ENCODE measurements at places on chromosomes 16 and 17. TPM values are rescaled to one million over a fixed set of nuclear protein-coding genes. Genes with fewer than 3 reads are reported as not detected.

TBC1D26 gene
- 0.31 TPM for total RNA-seq

CSH2 gene
- total RNA-seq: not detected

PTGES3L gene
- 0.28 TPM for total RNA-seq

HYDIN gene
- not detected for total RNA-seq

CCL2 gene
- total RNA-seq: 6.9 TPM

TP53I13 gene
- 154 TPM for total RNA-seq

ADAM11 gene
- 0.55 TPM for total RNA-seq

VASN gene
- 0.20 TPM for total RNA-seq

DHRS7C gene
- not detected for total RNA-seq

MYCBPAP gene
- total RNA-seq: 4.4 TPM

CHMP6 gene
- 32.5 TPM for total RNA-seq

USP6 gene
- total RNA-seq: 0.11 TPM

CKLF gene
- 124 TPM for total RNA-seq

CES3 gene
- total RNA-seq: 8.3 TPM

HEATR9 gene
- 6.7 TPM for total RNA-seq

CLEC18A gene
- 0.68 TPM for total RNA-seq

ATAD5 gene
- 25.8 TPM for total RNA-seq

MRPL28 gene
- 67.5 TPM for total RNA-seq

KIF2B gene
- not detected for total RNA-seq

RAC3 gene
- total RNA-seq: 7.6 TPM

DLX3 gene
- total RNA-seq: not detected

CTRL gene
- total RNA-seq: 4.9 TPM

PDILT gene
- total RNA-seq: not detected

YBX2 gene
- total RNA-seq: 0.37 TPM

PITPNC1 gene
- 100 TPM for total RNA-seq

PABPN1L gene
- total RNA-seq: not detected

TNFRSF17 gene
- total RNA-seq: not detected

TANC2 gene
- total RNA-seq: 20.0 TPM

C17orf50 gene
- total RNA-seq: not detected

HASPIN gene
- 21.4 TPM for total RNA-seq
